ENCODE measurements at places on chromosomes 5 and 9.
A peak's percentile ranks its signal among the peaks of the same experiment; 100 is the strongest.

DNA sequence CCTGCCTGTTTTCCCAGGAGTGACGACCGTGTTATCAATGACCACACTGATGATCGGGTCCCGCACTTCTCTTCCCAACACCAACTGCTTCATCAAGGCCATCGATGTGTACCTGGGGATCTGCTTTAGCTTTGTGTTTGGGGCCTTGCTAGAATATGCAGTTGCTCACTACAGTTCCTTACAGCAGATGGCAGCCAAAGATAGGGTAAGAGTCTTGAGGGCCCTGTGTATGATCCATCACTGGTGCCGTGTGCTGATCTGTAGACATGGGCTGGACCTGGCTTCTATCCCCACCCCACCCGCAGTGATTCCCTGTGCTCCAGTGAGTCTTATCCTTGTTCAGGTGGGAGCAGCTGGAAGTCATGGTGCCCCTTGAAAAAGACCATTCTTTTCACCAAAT lies 26.0 kb downstream of the GABRP start:
- DNase-seq: peak; percentile 48

DNA sequence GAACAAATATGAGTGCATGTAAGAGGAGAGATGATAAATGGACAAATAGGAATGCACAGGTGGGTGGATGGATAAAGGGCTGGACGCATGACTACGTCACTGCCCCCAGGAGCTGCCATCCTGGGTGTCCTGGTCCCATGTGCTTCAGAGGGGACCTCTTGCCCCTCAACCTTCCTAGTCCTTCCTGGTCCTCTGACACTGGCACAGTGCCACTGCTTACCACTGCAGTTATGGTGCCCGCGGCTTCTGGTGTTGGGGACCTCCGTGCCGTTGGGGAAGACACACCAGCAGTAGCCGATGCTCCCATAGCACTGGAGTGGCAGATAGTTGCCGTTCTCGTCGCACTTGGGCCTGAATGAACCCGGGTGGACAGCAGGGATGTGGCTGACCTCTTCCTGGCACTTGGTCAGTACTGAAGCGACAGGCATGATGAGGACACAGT lies 9.8 kb downstream of the CD74 start:
- DNase-seq: no peak

DNA sequence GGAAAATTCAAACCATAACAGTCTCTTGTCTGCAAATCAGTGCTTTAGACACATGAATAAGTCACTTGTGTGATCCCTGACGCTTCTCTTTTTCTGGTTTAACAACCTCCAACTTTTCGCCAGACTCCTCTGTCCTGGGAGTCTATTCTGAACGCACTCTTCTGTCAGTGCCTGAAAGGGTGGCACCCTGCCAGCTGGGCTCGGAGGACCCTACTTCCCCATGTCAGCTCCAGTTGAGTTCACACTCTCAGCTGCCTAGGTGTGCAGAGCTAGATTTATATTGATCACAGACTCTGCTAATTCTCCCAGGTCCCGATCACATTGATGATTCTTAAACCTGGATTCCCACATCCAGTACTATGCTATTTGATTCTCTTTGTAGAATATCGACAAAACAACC lies 649.1 kb downstream of the BNC2 start:
- DNase-seq: no peak

GRCh38 chr5:113562828-113563400 lies 49.4 kb downstream of the YTHDC2 start:
- DNase-seq: no peak

DNA sequence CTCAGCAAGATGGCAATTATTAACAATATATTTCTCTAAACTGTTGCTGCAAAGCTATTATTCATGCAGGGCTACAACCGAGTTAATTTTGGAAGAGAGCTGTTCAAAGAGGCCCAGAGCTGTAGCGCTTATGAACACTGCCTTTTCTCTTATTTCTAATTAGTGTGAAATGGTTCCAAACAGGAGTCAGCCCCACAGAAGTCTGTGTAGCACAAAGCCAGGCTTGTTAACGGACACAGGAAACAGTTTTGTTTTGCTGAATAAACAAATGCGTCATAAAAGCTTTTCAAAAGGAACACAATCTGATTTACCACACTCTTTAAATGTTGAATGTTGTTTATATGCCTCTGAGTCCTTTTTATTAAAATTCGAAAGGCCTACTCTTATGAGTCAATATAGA lies 396.5 kb downstream of the ANXA1 start:
- DNase-seq: no peak

GRCh38 chr5:139207297-139208000 lies 9.3 kb upstream of the SIL1 start:
- DNase-seq: no peak

- DNase-seq: no peak
Measured at GRCh38 chr9:136939996-136940525, 4.5 kb downstream of the FBXW5 start.

DNA sequence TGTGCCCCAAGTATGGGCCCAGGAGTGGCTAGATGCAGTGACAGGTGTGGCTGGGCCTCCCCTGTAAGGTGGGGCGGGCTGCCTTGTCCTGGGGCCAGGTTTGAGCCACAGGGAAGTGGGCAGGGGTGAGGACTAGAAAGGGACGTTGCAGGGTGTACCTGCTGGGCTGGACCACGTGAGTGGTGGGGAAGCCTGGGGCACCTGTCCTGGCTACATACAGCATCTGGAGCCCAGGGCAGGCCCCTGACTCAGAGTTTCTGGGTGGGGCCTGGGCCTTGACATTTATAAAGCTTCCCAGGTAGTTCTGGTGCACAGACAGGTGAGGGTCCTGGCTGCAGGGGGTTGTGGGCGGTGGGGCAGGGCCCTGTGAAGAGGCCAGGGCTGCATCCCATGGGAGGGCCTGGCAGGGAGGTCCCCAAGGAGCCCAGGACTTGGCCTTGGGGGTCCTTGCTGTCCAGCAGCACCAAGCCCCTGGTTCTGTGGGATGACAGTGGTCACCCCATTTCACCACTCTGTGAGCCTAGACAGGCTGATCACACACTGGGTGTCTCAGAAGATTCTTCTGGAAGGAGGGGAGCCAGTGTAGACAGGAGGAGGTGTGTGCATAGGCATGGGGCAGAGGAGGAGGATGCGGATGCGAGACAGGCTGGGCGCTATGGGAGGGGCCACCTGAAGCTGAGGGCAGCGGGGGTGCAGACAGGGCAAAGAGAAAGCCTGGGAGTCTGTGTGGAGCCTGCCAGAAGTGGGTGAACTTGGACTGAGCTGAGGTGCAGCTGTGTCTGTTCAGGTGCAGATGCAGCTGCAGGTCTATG lies 94.0 kb downstream of the PHF2 start:
- no peak for DNase-seq
